ENCODE measurements at places on chromosomes 11 and 22.

GRCh38 chr22:44648085-44648820 is 53.8 kb upstream of the PRR5 start:
- DNase-seq, result no peak

- no peak for DNase-seq
Observed at GRCh38 chr11:124511745-124512144, 31.7 kb downstream of the OR8B12 start.

DNA sequence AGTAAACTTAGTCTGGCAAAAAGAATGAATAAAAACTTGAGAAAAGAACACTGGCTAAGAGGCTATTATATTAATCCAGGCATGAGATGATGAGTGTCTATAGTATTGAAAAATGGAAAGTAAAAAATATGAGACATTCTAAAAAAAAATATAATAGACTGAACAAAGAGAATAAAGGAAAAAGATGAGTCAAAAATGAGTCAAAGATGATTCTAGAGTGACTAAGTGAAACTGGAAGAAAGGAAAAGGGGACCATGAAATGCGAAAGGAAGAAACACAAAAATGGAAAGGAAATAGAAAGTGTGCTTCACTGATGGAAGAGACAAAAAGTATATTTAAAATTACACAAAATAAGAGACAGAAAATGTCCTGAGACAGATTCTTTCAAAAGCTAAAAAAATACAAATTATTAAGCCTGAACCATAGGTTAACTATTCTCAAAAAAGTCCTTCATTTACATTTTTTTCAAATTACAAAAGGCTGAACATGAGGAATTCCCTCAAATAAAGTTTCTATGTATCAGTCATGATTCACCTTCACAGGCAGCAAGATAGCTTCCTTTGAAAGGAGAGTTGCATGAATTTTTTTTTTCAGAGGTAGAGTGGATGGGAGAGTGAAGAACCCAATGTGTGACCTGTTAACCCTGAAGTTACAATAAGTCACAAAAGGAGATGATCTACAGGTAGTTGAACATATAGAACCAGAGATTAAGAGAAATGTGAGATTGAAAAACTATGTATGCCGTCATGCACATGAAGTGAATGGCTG is 75.2 kb downstream of the EIF3M start:
- DNase-seq, result no peak

DNA sequence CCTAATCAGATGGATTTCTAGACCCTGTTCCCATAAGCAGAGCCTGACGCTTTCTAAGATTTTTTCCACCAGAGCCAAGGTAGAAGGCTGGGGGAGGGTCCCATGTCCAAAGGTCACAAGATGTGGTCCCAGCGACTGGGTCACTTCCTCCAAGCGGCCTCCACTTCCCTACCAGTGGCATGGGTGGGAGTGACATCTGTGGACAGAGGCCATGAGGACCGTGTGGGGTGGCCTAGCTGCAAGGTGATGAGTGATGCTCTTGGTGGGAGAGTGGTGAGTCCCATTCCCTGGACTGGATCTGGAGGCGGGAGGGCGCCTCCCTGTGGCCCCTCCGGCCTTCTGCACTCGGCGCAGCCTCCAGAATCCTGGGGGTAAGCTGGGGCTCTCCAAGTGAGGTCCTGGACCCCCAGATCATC is 32.4 kb upstream of the PRR5 start:
- DNase-seq, result no peak

GRCh38 chr11:70544067-70544773 is 145.9 kb downstream of the CTTN start:
- DNase-seq, result no peak

DNA sequence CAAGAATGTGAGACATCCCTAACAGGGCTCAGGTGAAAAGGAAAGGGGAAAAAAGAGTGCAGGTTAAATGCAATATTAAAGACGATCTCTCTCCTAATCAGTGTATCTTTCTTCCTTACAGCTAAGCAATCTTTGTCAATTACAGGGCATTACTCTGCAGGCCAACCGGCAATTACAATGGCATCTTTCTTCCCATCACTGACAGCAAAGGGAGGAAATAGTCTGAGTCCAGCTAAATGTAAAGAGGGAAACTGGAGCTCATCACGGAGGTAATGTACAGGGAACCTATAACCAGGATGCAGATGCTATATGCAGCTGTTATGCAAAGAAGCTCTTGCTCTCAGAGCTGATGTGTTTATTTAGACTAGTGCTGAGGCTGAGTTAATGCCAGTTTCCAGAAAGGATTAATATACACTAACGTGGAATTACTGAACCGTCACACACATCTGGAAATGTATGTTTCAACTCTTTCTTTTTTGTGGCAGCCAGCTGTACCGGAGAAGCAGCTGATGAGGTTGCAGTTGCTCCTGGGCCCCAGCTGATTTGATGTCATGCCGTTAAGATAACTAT is 121.6 kb downstream of the KIRREL3 start:
- DNase-seq, result no peak

- DNase-seq, result no peak
Observed at GRCh38 chr22:27391092-27391770, 410.3 kb downstream of the MN1 start.
